Omental fat pad (tissue), 4 donors: ENCODE measurements at places on chromosomes 12 and 14.

GRCh38 chr12:114400925-114401324 lies 5.0 kb downstream of the TBX5 start:
- no peak for DNase-seq

GRCh38 chr14:88831284-88831683 lies 6.8 kb downstream of the TTC8 start:
- no peak for DNase-seq

- no peak for DNase-seq
These were observed 10.8 kb downstream of the RIMBP2 start for GRCh38 chr12:130705178-130705822.

DNA sequence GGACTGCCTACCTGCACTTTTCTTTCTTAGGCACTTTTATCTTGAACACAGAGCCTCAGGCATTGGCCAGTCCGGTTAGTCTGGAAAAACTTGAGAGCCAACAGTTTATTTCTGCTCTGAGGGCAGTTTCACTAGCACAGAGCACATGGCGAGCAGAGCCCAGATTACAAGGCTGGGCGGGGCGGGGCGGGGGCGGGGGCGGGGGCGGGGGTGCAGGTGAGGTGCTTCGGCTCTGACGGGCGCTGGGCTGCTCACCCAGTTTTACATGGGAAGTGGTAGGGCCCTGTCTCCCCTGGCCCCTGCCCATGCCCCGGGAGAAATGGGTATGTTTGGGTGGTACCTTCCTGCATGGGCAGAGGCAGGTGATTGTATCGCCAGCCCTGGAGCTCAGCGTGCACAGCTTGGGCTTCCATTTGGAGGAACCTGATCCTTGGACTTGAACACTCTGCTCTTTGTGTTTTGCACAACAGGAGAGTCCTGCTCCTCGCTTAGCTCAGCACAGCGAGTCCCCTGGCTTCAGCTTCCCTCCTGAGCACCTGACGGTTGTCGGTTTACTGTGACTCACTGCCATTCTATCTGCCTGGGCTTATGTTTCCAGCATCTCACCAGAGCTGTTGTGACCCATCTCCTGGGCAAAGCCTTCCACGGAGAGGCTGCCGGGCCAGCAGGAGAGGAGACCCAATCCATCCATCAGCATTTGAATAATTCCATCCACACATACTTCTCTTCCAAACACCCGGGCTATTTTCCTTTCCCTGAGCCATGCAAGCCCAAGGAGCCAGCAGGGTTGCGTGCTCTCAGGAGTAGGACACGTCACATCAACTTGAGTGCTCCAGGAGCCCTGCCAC lies 108.5 kb downstream of the ARF6 start:
- DNase-seq, result no peak

GRCh38 chr14:76194327-76194726 lies 42.6 kb downstream of the GPATCH2L start:
- DNase-seq, result no peak

GRCh38 chr14:72476657-72477499 lies 417.0 kb downstream of the DPF3 start:
- no peak for DNase-seq

DNA sequence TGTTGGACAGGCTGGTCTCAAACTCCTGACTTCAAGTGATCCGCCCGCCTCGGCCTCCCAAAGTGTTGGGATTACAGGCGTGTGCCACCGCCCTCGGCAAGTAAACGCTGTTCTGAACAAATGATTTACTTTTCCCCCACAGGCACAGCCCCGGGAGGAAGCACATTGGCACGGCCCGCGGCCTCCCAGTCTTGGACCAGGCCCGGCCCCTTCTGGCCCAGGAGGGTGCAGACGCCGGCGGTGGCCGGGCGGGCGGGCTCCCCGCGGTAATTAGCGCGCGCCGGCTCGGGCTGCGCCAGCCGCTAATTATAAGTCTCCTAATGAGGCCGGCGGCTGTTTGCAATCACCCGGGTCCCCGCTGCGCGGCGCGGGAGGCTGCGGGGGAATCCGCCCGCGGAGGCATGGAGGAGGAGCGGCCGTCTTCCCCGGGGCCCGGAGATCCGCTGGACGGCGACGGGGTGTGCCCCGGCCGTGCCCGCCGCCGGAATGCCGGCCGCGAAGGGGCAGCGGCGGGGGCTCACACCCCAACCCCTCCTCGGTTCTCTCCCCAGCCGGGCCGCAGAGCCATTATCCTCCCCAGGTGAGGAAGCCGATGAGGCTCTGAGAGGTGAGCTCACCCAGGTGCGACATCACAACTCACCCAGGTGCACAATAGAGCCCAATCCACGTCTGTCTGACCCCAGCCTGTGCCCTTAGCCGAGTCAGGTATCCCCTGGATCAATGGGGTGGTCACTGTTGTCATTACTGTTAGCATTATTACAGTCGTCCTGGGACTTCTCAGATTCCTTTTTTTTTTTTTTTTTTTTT lies 3.3 kb upstream of the POP5 start:
- DNase-seq, result no peak

- no peak for DNase-seq
These were observed 15.9 kb downstream of the FAM181A start for GRCh38 chr14:93943052-93943451.

- DNase-seq, result no peak
These were observed 27.7 kb downstream of the FGF6 start for GRCh38 chr12:4417936-4418335.

DNA sequence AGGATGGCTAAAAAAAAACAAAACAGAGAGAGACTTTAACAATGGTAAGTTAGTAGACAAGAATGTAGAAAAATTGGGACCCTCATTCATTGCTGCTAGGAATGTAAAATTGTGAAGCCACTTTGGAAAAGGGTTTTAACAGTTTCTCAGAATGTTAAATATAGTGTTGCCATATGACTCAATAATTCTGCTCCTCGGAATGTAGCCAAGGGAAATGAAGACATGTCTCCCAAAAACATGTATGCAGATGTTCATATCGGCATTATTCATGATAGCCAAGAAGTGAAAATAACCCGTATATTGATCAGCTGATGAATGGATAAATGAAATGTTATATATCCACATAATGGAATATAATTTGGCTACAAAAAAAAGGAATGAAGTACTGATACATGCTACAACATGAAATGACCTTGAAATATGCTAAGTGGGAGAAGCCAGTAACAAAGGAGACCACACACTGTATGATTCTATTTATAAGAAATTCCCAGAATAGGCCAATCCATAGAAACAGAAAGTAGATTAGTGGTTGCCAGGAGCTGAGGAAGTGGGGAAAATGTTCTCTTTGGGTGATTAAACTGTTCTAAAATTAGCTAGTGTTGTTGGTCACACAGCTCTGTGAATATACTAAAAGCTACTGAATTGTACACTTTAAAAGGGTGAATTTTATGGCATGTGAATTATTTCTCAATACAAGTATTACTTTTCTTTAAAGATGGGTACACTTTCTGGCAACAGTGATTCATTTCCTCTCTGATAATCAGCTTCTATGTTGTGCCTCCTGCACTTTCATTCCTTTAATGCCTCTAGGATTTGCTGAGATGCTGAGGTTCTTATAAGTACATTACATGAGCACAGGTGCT lies 132.5 kb downstream of the DAAM1 start:
- no peak for DNase-seq

DNA sequence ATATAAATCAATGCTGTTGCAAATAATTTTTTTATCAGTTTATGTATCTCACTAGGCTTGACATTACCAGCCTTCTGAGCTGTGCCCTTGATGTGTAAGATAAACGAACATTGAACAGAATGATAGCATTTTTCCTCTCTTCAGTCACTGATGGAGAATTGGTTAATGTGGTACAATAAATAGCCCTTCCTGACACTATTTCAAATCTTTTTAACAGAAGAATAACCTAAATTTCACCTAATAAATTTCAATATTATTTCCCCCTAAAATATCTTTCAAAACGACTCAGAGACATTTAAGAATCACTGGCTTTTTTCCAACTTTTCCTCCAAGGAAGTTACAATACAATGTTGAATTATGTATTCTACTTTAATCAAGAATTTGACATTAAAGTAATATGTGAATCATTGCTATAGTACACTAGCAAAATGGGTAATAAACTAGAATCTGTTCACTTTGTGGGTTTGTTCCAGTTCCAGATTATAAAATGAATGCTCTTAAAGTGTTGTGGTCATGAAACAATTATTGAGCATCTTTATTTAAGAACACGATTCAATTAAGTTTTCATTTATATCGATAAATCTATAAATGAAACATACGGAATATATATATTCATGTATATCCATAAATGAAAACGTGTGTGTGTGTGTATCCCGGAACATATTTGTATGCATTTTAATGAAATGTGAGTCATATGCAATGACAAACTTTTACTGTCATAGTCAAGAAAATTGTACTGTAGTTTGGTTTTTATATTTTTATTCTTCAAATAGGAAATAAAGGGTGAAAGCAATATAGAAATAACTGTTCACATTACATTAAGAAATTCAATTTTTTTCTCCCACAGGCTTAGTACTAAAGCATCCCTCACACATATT lies 2.5 kb upstream of the ATP2B1 start:
- DNase-seq, result no peak

DNA sequence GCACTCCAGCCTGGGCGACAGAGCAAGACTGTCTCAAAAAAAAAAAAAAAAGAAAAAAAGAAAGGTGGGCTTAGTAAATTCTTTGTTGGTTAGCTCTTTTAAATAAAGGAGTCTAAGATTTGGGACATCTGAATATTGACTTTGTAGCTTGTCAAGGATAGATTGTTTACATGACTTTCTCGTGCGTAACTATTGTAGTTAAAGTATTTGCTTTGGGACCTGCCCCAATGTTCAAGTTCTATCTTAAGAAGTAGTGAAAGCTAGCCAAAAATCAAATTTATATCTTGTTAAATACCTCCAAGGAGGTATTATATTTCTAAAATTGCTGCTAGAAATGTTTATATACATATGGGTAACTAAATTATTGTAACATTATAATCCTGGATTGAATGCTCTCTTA lies 32.4 kb downstream of the PTPN21 start:
- no peak for DNase-seq

DNA sequence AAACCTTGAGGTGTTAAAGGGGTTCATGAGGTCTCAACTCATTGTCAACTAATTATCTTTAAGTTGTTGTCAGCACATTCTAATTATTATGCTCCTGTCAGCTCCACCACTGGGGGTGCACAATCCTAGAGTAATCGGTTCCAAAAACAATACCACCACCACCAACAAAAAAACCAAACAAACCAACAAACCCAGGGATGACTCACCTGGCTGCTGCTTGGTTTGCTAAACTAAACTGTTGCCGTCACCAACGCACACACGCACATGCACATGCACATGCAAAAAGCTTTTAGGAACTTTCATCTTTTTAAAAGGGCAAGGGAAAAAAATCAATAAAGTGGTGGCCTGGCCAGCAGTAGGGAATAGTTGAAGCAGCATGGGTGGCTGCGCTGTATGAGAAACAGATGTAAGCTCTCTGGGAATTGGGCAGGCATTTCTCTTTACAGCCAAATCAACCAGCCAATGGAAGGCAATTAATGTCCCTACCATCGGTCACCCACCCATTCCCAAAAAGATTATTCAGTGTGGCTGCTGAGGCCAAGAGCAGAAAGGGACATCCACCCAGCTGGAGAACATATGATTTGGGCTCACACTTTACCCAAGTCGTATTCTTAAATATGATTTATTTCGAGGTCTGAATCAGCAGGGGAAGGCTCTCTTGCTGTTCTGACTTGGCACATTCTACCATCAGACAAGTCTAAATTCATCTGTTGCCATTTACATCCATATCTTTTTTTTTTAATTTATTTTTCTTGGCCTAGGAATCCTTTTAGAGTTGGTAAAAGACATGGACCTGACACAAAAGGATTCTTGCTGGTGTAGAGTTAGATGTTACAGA lies 20.0 kb downstream of the TMEM30B start:
- DNase-seq, result no peak

- peak; percentile 28 for DNase-seq
These were observed 13.2 kb upstream of the TIGAR start for GRCh38 chr12:4307593-4308333.

DNA sequence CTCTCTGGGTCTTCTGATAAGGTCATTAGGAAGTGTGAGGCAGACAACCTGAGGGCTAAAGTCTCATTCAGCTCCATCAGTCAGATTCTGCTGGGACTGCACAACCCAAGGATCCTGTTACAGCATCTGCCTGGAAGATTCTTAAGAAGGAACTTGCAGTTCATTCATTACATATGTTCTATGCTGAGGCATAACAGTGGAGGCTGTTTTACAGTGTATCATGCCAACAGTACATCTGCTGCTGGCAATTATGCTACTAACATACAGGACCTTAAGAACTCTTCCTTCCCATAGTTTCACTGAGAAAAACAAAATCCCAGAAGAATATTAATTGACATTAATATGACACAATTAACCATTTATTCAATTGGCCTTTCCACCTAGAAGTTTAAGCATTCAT lies 968.6 kb downstream of the DIO2 start:
- no peak for DNase-seq

GRCh38 chr14:100297320-100298300 lies 8.6 kb downstream of the SLC25A29 start:
- DNase-seq, result no peak

DNA sequence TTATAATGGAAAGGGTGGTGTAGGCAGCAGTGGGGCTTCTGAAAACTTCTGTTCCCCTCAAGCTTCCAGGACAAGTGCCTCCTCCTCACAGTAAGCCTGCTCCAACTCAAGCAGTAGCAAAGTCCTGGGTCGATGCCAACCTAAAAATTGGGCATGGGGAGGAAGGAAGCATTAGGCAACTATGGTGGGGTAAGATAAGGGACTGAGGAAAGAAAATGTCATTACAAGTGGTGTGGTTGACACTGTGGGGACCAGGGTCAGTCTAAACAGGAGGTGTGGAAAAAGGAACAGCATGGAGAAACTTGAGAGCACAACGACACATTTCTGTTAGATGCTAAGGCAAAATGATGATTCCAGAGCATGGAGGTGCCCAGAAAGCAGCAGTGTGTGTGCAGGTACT lies 34.9 kb downstream of the WIF1 start:
- DNase-seq, result no peak

DNA sequence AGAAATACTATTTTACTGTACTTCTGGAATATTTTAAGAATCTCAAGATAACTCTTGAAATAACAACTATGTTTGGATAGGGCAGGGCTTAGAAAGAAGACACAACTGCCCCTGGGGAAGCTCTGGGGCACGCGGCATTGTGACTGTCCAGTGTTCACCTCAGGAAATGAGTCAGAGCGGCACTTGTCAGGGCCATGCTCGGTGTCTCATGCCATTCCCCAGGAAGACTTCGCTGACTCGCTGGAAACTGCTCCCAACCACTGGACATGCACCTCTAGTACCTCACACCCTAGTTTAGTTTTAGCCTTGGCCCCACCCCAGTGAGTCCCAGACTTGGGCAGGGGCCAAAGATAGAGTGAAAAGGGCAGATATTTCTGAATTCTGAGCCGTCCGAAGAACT lies 192.0 kb downstream of the TTC7B start:
- DNase-seq, result no peak

- no peak for DNase-seq
These were observed 12.4 kb downstream of the TBC1D30 start for GRCh38 chr12:64836856-64837255.

GRCh38 chr12:130335517-130336392 lies 1.9 kb upstream of the PIWIL1 start:
- DNase-seq, result no peak

GRCh38 chr14:22570132-22570949 lies 18.7 kb downstream of the DAD1 start:
- DNase-seq, result peak; percentile 75

- no peak for DNase-seq
These were observed 3.6 kb downstream of the SPRING1 start for GRCh38 chr12:116734156-116734768.

GRCh38 chr14:99729991-99730875 lies 46.1 kb downstream of the CYP46A1 start:
- DNase-seq, result peak; percentile 63
